Esophagus squamous epithelium (tissue), 5 donors: ENCODE measurements at places on chromosomes 6 and 20.

GRCh38 chr20:3818155-3819151, 1.9 kb upstream of the AP5S1 start:
- DNase-seq: no peak

DNA sequence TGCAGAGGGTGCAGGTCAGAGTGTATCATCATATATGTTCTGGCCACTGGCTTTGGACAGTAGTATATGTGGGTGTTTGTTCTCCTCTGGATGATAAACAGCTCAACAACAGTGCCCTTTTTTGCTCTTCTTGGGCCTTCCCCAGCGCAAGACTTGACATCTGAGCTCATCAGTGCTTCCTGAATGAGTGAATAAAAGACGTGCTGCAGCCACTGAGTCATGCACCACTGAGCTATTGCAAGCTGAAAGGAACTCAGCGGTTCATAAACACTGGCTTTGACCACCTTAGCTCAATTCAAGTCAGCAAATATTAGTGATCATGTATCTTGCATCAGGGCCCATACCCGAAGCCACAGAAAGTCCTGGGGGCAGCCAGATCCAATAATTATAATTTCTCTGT, 105.3 kb upstream of the KCNG1 start:
- DNase-seq: no peak

DNA sequence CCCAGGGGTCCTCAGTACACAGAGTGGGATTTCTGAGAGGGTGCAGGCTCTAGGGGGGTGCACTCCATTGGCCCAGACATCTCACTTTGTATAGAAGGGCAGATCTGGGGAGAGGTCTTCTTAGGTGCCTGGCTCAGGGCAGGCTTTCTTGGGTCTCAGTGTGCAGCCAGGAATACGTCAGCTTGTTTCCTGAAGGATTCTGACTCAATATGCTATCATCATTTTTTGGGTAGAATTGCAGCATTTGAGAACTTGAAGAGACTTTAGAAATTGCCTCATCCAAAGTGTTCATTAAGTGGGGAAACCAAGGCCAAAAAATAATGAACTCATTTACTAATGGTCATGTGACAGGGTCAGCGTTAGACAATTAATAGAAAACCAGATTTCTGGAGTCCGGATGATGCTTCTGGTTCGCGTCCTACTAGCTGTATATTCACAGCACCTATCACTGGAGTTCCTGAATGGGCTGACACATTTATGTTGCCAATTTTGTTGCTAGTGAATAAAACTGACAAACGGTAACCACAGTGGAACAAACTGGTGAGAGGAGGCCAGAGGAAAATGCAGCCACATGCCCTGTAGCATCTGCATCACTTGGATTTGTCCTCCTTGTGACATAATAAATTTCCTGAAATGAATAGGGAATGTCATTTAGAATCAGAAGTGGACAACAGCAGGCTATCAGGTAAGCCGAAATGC, 238.9 kb downstream of the TBC1D7 start:
- DNase-seq: no peak

GRCh38 chr20:61643656-61644377, 391.8 kb downstream of the CDH4 start:
- no peak for DNase-seq

- DNase-seq: no peak
Observed at GRCh38 chr20:55160996-55161395, 685.6 kb downstream of the DOK5 start.

GRCh38 chr6:90905351-90905750, 318.5 kb upstream of the MAP3K7 start:
- no peak for DNase-seq

DNA sequence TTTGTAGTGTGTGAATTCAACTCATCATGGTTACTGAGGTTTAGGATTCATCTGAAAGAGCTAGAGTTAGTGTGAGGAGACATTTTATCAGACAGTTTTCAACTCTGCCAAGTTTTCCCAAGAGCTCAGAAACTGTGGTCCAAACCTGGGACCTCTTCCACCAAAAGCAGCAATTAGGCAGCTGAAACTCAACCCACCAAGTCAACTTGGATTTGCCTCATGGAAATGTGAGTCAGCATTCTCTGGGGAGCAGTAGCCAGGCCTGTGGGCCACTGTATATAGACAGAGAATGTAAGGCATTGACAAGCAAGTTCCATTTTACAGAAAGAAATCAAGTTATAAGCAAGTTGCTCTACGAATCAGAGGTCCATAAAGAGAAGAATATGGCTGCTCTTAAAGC, 178.8 kb upstream of the HDDC2 start:
- DNase-seq: no peak

DNA sequence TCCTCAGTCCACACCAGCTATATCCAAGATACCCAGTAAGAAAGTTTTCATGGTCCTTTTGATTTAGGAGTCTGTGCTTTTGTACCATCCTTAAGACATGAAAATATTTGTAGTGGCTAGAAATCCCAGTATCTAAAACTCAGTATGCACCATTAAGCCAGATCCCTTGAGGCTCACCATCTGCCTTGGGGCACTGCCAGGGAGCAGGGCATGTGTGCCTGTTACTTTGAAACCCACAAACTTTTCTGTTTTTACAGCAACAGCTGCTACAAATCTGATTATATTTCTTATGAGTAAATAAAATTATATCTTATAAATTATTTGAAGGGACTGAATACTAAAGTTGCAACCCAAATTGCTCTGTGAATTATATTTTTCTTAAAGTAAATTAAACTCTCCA, 290.5 kb upstream of the MANEA start:
- no peak for DNase-seq

DNA sequence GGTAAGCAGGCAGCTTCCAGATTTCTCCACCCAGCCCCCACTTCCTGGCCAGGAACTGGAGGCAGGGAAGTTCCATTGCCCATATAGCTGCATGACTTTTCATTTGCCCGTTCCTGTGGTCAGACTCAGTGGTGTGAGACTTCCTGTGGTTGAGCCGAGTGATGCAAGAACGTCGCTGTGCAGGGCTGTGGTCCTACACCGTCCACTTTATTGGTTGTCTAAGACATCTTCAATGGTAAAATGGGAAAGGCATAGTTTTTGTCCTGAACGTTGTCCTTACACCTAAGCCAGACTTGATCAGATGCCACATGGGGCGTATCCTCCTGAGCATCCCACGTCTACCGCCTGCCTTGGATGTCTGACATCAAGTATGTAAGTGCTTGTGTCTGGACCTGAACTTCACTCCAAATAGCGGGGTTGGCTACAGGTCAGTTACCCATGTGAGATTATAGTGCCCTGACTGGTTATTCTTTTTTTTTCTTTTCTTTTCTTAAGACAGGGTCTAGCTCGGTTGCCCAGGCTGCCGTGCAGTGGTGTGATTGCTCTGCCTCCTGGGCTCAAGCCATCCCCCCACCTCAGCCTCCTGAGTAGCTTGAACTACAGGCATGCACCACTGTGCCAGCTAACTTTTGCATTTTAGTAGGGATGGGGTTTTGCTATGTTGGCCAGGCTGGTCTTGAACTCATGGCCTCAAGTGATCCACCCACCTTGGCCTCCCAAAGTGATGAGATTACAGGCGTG, 25.9 kb upstream of the GTSF1L start:
- peak; percentile 7 for DNase-seq

- no peak for DNase-seq
Observed at GRCh38 chr20:45701873-45702272, at the start of gene WFDC13. TSS of gene WFDC13 (plus strand) at chr20:45702038. CDS start at chr20:45702124, 86 bp downstream.

- DNase-seq: no peak
Observed at GRCh38 chr6:39980839-39981580, 46.7 kb upstream of the MOCS1 start.

GRCh38 chr6:36110050-36110449, 20.3 kb upstream of the MAPK13 start:
- no peak for DNase-seq

DNA sequence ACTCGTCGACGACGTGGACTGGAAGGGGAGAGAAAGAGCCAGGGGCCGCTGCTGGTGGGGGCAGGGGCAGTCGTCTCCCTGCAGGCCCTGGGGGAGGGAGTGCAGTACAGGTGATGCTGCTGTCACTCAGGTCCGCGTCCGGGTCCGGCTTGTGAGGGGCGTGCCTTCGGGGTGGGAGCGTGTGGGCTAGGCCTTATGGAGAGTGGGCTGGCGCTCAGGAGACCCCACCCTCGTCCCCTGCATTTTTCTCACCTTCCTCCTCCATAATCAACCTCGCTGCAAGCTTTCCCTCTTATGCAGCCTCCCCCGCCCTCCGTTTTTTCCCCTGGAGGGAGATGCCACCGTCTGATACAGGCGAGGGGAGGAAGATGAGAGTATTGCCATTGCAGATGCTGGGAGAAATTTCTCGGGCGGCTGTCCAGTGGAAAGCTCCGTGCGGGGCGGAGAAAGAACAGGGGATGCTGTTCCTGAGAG, 632 bp downstream of the PCMT1 start:
- DNase-seq: peak; percentile 4

DNA sequence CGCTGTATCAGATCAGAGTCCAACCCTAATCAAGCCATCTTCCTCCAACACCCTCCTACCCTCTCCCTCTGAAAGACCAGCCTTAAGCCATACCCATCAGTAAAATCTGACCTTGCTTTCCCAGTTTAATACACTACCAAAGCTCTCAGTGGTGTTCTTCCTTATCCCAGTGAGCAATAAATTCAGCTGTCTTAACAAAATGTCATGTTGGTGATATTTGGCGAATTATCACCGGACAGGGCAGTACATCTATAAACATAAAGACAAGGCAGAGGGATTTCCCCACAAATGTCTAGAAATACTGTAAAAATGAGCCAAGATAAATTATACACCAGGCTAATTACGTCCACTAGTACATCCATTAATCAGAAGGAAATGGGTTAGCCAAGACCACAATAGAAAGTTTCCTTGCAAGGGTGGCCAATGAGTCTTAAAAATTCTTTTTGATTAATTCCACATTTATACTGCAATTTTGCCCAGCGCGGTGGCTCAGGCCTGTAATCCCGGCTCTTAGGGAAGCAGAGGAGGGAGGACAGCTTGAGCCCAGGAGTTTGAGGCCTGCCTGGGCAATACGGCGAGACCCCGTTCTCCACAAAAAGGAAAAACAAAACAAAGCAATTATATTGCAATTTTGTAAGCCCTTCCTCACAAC, 905 bp downstream of the RARS2 start:
- no peak for DNase-seq

DNA sequence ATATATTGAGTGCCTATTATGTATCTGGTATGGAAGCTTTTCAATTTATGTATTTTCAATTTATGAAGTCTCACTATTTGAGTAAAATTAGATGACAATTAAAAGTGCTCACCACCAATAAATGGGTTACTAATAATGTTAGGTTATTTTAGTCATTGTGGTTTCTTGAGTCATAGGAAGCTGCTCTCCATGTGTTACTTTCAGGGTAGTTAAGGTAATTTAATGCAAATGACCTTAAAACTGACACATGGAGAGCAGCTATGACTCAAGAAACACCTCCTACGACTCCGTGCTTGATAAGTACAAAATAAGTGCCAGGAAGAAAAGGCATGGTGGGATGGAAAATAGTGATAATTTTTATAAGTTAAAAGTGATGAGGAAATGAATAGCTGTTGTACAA, 16.5 kb upstream of the TINAG start:
- no peak for DNase-seq

- DNase-seq: no peak
Observed at GRCh38 chr20:50363027-50363426, 147.2 kb upstream of the PTPN1 start.
